ENCODE measurements at places on chromosomes 6 and 20.

GRCh38 chr6:37441651-37442050 is 8.6 kb downstream of the CMTR1 start:
- no peak for DNase-seq
- H3K27ac ChIP-seq: no peak overlapping the region
- H3K4me3 ChIP-seq: no peak overlapping the region
- H3K27me3 ChIP-seq: no peaks in the 10 kb centered on the region
- H3K4me1 ChIP-seq: peaks cover 7% of the 10 kb centered on the region

- H3K4me3 ChIP-seq: no peak overlapping the region
- H3K27me3 ChIP-seq: no peaks in the 10 kb centered on the region
- peaks cover 7% of the 10 kb centered on the region for H3K36me3 ChIP-seq
- no peak for DNase-seq
- H3K4me1 ChIP-seq: peaks cover 9% of the 10 kb centered on the region
Observed at GRCh38 chr6:24520929-24521546, 26.3 kb downstream of the ALDH5A1 start.

DNA sequence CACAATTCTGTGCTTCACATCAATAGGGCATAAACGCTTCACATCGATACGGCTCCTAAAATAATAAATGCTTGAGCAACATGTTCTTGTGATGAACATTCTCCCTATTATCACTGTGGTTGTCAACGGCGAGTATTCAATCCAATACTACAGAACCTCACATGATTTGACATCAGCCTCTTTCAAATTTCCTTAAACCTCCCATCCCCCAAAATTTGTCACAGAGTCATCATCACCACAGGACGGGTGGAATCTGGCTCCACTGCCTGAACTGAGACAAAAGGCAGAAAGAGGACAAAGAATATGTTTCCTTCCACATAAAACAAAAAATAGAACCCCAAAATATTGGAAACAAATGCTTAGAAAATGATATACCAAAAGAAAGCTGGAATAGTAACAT is 7.3 kb downstream of the THEMIS start:
- no peak overlapping the region for H3K4me3 ChIP-seq
- no peak overlapping the region for H3K27ac ChIP-seq
- H3K27me3 ChIP-seq: no peaks in the 10 kb centered on the region
- no peaks in the 10 kb centered on the region for H3K36me3 ChIP-seq
- H3K4me1 ChIP-seq: no peaks in the 10 kb centered on the region

GRCh38 chr20:7505835-7506221 is 434.4 kb downstream of the HAO1 start:
- DNase-seq: no peak
- H3K4me3 ChIP-seq: no peak overlapping the region

DNA sequence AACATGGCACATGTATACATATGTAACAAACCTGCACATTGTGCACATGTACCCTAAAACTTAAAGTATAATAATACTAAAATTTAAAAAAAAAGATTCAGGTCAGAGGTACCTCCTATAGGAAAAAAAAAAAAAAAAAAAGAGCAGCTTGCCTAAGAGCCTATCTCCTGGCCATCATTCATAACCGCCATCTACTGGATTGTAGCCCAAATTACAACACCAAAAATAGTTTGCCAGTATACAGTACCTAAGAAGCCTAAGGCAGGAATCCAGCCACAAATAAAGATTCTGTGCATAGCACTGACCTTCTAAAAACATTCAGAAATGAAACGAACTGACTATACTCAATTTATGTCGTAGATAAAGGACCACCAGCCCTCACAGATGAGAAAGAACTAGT is 438.4 kb upstream of the ADGRB3 start:
- no peaks in the 10 kb centered on the region for H3K4me1 ChIP-seq
- H3K27ac ChIP-seq: no peak overlapping the region
- H3K27me3 ChIP-seq: no peaks in the 10 kb centered on the region
- no peak overlapping the region for H3K4me3 ChIP-seq
- DNase-seq: no peak

GRCh38 chr6:150619275-150619674 is 19.6 kb downstream of the PLEKHG1 start:
- H3K27ac ChIP-seq: no peak overlapping the region
- no peaks in the 10 kb centered on the region for H3K36me3 ChIP-seq
- H3K27me3 ChIP-seq: peaks cover 2% of the 10 kb centered on the region
- no peak for DNase-seq
- peaks cover 44% of the 10 kb centered on the region for H3K4me1 ChIP-seq

DNA sequence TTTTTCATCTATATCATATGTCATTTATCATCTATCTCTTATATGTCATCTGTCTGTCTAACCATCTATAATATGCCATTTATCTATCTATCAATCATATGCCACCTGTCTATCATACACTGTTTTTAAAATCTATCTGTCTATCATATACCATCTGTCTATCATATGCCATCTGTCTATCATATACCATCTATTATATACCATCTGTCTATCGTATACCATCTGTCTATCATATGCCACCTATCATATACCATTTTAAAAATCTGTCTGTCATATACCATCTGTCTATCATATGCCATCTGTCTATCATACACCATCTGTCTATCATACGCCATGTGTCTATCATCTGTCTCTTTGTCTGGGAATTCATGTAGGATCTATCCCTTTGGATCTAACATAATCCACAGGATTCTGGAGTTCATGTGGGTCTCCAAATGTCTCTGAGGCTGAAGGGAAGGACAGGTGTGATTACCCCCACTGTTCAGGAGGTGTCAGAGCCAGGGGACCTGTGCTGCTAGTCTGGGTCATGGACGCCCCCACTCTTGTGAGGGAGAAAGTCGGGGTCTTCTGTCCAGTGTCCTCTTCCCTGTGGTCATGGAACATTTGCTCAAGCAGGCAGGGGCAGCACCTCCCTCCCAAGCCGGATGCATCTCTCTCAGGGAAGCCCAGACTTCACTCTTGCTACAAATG is 36.9 kb upstream of the FRMD1 start:
- peaks cover 4% of the 10 kb centered on the region for H3K27me3 ChIP-seq
- no peak overlapping the region for H3K4me3 ChIP-seq
- no peak for DNase-seq
- H3K4me1 ChIP-seq: no peaks in the 10 kb centered on the region

DNA sequence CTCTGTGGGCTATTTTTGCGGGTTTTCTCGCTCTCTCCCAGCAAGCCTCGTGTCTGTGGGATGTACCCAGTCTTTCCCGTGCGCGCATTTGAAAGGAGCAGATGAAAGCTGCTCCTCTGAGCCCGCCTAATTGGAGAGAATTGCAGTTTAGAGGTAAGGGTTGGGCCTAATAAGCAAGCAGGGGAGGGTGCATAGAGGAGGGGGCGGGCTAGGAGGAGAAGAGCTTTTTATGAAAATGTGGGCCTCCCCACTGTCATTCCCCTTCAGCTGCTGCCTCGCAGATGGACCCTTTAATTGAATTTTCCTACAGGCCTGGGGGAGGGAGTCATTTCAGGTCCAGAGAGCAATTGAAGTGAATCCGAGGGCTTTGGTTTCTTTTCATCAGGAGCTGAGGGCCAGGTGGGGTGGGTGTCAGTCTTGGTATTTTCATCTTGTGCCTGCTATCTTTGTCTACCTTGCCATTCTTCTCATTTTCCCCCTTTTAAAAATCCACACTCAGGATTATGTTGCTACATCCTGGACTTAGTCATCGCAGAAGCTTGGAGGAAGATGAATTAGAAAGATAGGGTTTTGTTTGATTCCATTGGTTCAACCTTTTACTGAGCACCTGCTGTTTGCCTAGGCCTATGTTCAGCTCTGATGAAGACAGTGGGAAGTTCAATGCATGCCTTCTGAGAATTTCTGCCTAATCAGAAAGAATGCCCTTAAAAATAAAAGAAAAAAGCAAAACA is 423.4 kb downstream of the CD83 start:
- no peaks in the 10 kb centered on the region for H3K36me3 ChIP-seq
- peaks cover 3% of the 10 kb centered on the region for H3K27me3 ChIP-seq
- no peak for DNase-seq

GRCh38 chr6:101397199-101397598 is 3.7 kb downstream of the GRIK2 start:
- no peak overlapping the region for H3K27ac ChIP-seq
- no peak overlapping the region for H3K4me3 ChIP-seq
- H3K27me3 ChIP-seq: peaks cover 85% of the 10 kb centered on the region
- H3K36me3 ChIP-seq: no peaks in the 10 kb centered on the region
- DNase-seq: no peak

GRCh38 chr6:101883505-101883904 is 490.0 kb downstream of the GRIK2 start:
- no peaks in the 10 kb centered on the region for H3K36me3 ChIP-seq
- no peaks in the 10 kb centered on the region for H3K27me3 ChIP-seq
- no peak overlapping the region for H3K4me3 ChIP-seq
- H3K27ac ChIP-seq: no peak overlapping the region
- no peaks in the 10 kb centered on the region for H3K4me1 ChIP-seq

DNA sequence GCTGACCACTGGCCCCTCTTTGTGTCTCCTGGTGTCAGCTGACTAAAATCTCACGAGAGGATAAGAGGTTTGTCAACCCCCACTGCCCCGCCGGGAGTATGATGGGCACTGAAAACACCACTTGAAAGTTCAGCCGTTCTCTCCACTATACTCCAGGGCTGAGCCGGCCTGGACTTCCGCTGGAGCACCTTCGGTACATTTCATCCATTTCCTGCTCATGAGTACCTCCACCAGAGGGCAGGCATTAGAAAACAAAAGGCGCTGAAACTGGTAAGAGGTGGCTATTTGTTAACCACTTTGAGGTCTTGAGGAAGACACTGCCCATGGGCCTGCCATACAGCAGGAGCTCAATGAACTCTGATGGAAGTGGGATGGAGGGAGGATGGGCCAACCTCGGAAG is 17.9 kb upstream of the ANKRD60 start:
- no peak for DNase-seq
- no peaks in the 10 kb centered on the region for H3K27me3 ChIP-seq
- no peak overlapping the region for H3K4me3 ChIP-seq
- H3K36me3 ChIP-seq: peaks cover 18% of the 10 kb centered on the region

GRCh38 chr6:82348130-82348529 is 15.5 kb upstream of the TPBG start:
- H3K4me1 ChIP-seq: no peaks in the 10 kb centered on the region
- H3K27me3 ChIP-seq: no peaks in the 10 kb centered on the region
- no peak overlapping the region for H3K27ac ChIP-seq
- H3K36me3 ChIP-seq: no peaks in the 10 kb centered on the region

DNA sequence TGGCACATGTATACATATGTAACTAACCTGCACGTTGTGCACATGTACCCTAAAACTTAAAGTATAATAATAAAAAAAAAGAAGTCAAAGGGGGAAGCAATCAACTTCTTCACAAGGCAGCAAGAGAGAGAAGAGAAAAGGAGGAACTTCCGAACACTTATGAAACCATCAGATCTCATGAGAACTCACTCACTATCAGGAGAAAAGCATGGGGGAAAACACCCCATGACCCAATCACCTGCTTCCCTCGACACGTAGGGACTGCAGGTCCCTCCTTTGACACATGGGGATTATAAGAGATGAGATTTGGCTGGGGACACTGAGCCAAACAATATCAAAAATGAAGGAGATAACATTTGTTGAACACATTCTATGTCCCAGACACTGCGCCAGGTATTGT is 94.8 kb upstream of the PHACTR1 start:
- H3K4me3 ChIP-seq: no peak overlapping the region
- H3K27ac ChIP-seq: no peak overlapping the region
- H3K27me3 ChIP-seq: no peaks in the 10 kb centered on the region
- peaks cover 9% of the 10 kb centered on the region for H3K4me1 ChIP-seq
- no peaks in the 10 kb centered on the region for H3K36me3 ChIP-seq
- DNase-seq: no peak

DNA sequence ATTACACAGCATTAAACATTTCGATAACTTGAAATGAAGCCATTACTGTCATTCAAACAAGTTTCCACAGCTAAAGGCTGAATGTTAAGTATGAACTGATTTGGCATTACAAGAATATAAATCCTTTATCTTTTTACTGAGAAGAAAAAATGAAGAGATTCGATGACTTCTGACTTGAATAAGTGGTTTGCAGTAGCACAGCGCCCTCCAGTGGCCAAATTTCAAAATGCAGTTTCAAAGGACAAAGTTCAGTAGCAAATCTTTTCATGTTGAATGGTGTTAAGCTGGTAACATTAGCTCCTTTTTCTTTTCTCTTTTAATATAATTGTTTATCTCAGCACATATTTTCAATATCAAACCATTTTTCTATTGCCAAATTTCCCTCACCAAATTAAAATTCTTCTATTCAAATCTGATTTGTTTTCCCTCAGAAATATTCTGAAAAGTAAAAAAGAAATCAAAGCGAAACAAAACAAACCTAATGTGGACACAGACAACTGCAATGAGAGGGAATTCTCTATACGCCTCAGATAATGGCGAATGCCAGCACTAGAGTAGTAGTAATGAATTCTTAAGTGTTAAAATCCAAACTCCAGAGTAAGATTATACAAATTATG is 145.7 kb downstream of the BTBD9 start:
- no peak overlapping the region for H3K4me3 ChIP-seq
- DNase-seq: peak; percentile 78
- no peaks in the 10 kb centered on the region for H3K27me3 ChIP-seq
- H3K36me3 ChIP-seq: no peaks in the 10 kb centered on the region
- H3K4me1 ChIP-seq: peaks cover 9% of the 10 kb centered on the region
- H3K27ac ChIP-seq: no peak overlapping the region

- H3K4me3 ChIP-seq: no peak overlapping the region
- H3K27ac ChIP-seq: no peak overlapping the region
- H3K4me1 ChIP-seq: no peaks in the 10 kb centered on the region
- H3K27me3 ChIP-seq: no peaks in the 10 kb centered on the region
- H3K36me3 ChIP-seq: no peaks in the 10 kb centered on the region
Observed at GRCh38 chr6:151627689-151628444, 134.1 kb downstream of the CCDC170 start.

- H3K4me1 ChIP-seq: peaks cover 2% of the 10 kb centered on the region
- no peaks in the 10 kb centered on the region for H3K36me3 ChIP-seq
- H3K4me3 ChIP-seq: no peak overlapping the region
- no peak for DNase-seq
Observed at GRCh38 chr6:150373260-150373701, 4.5 kb downstream of the IYD start.

- H3K27me3 ChIP-seq: no peaks in the 10 kb centered on the region
- no peak overlapping the region for H3K27ac ChIP-seq
- no peak for DNase-seq
- no peak overlapping the region for H3K4me3 ChIP-seq
Observed at GRCh38 chr6:120604510-120604909, 729.8 kb downstream of the TBC1D32 start.

GRCh38 chr6:9250852-9251251 is 815.5 kb upstream of the SLC35B3 start:
- H3K27me3 ChIP-seq: no peaks in the 10 kb centered on the region
- peak overlapping the region; percentile 72 for H3K27ac ChIP-seq
- H3K4me3 ChIP-seq: peak overlapping the region; percentile 1
- peaks cover 9% of the 10 kb centered on the region for H3K4me1 ChIP-seq
- no peak for DNase-seq
- no peaks in the 10 kb centered on the region for H3K36me3 ChIP-seq
